AG09319 (cell line): ENCODE measurements at places on chromosomes 7 and 10.

- no peak for DNase-seq
Measured at GRCh38 chr10:98511876-98512275, 65.1 kb upstream of the HPS1 start.

- DNase-seq = no peak
Measured at GRCh38 chr7:82067628-82068264, 297.9 kb upstream of the HGF start.

DNA sequence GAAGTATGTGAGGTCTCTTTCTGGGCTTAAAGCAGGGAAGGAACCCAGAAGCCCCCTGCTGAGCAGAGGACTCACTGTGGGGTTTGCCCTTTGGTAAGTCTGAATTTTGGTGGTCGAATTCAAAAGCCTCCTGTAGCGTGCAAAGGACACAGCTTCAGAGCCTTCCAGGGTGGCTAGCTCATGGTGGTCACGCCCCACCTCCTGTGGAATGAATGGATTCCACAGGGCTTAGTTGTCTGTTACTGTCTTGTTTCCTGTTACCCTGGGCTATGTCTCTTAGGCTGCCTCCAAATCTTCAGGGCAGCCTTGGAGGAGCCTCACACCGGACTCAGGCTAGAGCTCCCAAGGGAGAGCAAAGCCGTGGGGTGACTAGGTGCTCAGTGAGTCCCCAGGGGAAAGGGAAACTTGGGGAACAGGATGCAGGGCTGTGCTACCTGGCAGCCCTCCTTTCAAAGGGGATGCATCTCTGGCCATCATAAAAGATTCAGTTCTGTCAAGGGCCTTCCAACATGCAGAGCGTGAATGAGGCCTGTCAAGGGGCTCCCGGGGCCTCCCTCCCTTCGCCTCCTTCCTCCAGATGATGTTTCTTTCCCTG is 211.7 kb downstream of the CCSER2 start:
- DNase-seq = peak; percentile 40

GRCh38 chr10:95423164-95424005 is 132.6 kb upstream of the PDLIM1 start:
- no peak for DNase-seq

GRCh38 chr7:67760971-67761370 is 764.3 kb downstream of the TYW1 start:
- no peak for DNase-seq

DNA sequence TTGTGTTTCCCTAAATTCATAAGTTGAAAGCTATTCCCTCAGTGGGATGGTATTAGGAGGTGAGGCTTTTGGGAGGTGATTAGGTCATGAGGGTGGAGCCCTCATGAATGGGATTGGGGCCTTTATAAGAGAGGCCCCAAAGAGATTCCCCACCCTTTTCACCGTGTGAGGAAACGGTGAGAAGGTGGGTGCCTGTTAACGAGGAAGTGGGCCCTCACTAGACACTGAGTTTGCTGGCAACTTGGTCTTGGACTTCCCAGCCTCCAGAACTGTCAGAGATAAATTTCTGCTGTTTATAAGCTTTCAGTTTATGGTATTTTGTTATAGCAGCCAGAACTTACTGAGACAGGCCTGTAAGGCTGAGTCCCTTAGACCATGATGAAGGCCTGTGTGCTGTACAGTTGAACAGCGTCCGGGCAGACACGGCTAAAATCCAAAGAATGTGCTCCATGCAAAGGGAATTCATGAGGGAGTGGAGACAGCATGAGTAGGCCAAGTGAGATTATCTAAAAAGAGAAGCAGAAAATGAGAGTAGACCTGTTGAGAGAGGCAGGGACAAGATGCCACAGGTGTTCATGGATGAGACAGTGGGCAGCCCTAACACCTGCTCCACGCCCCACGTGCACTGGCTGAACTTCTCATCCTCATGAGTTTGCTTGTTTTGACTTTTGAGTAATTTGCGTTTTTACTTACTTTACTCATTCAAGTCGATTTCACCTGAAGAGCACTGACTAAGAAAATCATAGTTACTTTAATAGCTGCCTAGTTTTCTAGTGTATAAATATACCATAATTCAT is 66.9 kb upstream of the SFMBT2 start:
- DNase-seq = no peak

DNA sequence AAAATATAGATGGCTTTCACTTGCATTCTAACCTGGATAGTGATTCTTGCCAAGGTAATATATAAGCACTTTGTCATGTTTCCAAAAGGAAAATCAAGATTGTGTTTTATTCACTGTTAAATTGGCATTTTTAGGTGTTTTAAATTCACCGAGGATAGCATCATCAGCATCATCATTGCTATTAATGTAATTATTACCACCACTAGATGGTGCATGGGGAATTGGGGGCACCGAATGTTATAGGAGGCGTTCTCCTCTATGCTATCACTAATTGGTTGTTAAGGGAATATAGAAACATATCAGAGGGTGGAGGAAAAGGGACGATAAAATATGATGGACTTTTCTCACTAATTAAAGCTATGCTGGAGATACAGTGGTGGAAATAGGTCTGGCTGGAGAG is 95.5 kb downstream of the CELF2 start:
- no peak for DNase-seq

DNA sequence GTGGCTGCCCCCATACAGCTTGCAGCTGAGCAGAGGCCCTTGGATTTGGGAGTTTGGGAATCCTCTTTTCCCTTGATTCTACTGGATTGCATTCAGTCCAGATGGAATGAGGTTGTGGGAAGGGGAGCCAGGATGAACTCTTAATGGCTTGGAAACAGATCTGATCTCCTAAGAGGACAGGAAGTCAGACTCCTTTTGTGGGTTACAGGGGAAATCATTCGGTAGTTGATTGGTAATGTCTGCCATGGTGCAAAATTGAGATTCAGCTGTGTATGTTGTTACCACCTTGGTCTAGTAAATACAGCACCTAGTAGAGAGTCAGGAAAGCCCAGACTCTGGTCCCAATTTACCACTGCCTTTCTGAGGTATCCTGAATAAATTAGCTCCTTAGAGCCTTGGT is 144.2 kb upstream of the TNRC18 start:
- no peak for DNase-seq

GRCh38 chr10:11175823-11176243 is 158.2 kb downstream of the CELF2 start:
- no peak for DNase-seq

DNA sequence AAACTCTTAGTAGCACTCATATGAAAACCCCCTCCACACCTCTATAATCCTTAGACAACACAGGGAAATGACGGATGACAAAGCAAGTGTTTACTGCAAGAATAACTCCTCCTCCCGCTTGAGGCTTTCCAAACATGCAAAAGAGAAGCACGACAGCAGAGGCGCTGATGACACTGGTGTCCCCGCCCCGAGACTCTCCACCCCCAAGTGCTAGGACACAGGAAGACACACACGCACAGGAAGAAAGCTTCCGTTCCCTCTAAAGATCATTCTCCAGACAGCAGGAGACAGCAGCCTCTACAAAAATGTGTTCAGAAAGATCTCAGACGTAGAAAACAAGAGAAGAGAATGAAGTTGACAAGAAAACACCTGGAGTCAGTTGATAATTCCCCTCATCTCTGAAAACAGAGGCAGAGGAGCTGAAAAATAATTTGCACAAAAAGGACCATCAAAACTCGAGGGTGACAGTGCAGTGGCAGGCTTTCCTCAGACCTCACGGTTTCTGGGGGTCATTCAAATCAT is 90.2 kb downstream of the DLG5 start:
- no peak for DNase-seq

- no peak for DNase-seq
Measured at GRCh38 chr7:34842782-34843181, 184.8 kb downstream of the NPSR1 start.

- no peak for DNase-seq
Measured at GRCh38 chr7:135664046-135664589, 1.8 kb downstream of the STMP1 start.

GRCh38 chr7:159143780-159144757 is 598 bp downstream of the VIPR2 start:
- DNase-seq = no peak

DNA sequence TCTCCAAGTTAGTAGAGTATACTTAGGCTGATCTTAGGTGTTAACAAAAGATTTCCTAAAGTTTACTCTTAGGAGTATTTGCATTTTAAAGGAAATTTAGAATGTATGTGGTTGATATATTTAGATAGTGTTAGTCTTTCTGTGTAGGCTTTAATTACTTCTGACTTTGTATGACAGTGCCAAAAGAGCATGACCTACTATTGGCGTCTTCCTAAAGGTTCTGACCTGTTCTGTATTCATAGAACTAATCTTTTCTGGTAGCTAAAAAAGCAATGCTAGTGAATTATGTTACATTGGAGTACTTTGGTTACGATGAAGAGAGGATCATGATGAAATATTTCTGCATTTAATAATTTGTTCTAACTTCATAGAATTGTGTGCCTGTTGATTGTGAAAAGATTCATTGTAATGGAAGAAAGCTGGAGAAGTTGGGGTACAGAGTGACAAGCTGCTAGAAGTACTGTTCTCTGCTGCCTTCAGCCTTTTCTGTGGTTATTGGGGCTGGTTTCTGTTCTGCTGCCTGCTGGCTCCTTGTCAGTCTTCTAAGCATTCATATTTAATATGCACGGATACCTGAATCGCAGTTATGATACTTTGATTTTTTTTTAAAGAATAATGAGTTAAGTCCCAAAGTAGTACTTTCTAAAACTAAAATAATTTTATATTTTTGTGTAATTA is 13.2 kb downstream of the WAC start:
- no peak for DNase-seq

GRCh38 chr10:35940141-35941041 is 298.3 kb upstream of the FZD8 start:
- DNase-seq = no peak

- no peak for DNase-seq
Measured at GRCh38 chr10:34726862-34727261, 88.2 kb downstream of the PARD3 start.

DNA sequence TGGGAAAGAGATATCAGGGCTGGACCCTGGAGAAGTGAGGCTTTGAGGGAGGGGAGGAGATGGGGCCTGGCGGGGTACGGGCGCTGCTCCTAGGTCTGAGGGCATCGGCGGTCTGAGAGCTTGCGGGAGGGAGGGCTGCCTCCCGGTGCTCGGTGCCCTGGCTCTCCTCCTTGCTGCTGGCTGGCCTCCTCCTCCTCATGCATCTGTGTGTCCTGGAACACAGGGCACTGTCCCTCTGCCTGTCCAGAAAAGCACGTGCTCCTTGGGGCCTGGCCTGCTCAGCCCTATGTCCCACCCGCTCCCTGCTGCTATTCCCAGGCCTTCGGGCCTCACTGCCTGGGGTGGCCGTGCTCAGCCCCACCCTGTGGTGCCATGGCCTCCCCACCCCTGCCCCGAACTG is 166.9 kb downstream of the RNF216 start:
- DNase-seq = no peak

DNA sequence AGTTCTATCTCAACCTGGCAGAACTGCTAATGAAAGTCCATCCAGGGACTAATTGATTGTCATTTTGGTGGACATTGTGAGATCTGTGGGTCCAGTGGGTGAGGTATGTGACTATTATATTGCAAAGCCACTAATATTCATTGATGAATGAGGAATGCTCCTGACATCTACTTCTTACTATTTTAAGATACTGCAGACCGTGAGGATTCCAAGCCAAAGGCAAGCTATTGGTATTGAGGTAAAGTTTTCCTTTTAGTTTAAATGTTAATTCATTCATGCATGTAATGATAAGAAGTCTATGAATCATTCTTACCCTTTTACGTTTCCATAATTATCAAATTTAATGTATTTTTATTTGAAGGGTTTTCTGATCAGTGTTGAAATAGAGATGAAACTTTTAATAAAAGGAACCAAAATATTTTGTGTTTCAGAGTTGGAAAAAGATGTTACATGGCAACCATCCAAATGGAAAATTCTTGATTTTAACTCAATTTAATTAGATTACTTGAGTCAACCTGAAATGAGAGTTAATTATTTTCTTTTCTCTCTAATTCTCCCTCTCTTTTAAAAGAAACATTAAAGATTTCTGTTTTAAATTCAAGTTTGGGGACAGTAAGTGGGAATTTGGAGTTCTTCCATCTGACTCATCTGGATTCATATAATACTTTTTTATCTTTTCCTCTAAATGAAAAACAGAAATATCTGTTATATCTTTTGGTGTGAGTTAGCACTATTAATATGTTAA is 39.6 kb downstream of the NUP205 start:
- no peak for DNase-seq

- no peak for DNase-seq
Measured at GRCh38 chr7:75987805-75988567, 6.4 kb downstream of the TMEM120A start.

- no peak for DNase-seq
Measured at GRCh38 chr7:106317971-106318370, 33.2 kb upstream of the NAMPT start.
